Naive thymus-derived CD4-positive, alpha-beta T cell (primary cell): ENCODE measurements at places on chromosomes 13 and 19. TPM values are rescaled to one million over a fixed set of nuclear protein-coding genes. Genes with fewer than 3 reads are reported as not detected.

Gene LACC1
- 0.65 TPM for polyA plus RNA-seq

Gene STOML3
- polyA plus RNA-seq: not detected

Gene TEX101
- polyA plus RNA-seq: not detected

Gene ADM5
- not detected for polyA plus RNA-seq

Gene PEX11G
- 0.89 TPM for polyA plus RNA-seq

Gene RXFP2
- not detected for polyA plus RNA-seq

Gene KLK5
- not detected for polyA plus RNA-seq

Gene WDR88
- polyA plus RNA-seq: 0.24 TPM

Gene CEACAM21
- 27.7 TPM for polyA plus RNA-seq

Gene ZNF558
- 14.9 TPM for polyA plus RNA-seq

Gene ERICH4
- polyA plus RNA-seq: not detected

Gene ERFL
- polyA plus RNA-seq: not detected

Gene ZNF154
- 0.78 TPM for polyA plus RNA-seq

Gene GAS6
- polyA plus RNA-seq: not detected

Gene NLRP9
- not detected for polyA plus RNA-seq

Gene VSTM2B
- not detected for polyA plus RNA-seq

Gene SPRY2
- not detected for polyA plus RNA-seq

Gene ZNF557
- polyA plus RNA-seq: 5.4 TPM

Gene EPSTI1
- polyA plus RNA-seq: 15.6 TPM

Gene ERCC5
- 62.9 TPM for polyA plus RNA-seq

Gene ATP8B3
- polyA plus RNA-seq: 0.83 TPM

Gene IGLON5
- polyA plus RNA-seq: not detected

Gene TPRX1
- polyA plus RNA-seq: not detected
